DND-41 (cell line): ENCODE measurements at places on chromosomes 1 and 21.
A peak's percentile ranks its signal among the peaks of the same experiment; 100 is the strongest.

GRCh38 chr1:56557746-56558145 is 21.6 kb downstream of the PLPP3 start:
- DNase-seq, result no peak

DNA sequence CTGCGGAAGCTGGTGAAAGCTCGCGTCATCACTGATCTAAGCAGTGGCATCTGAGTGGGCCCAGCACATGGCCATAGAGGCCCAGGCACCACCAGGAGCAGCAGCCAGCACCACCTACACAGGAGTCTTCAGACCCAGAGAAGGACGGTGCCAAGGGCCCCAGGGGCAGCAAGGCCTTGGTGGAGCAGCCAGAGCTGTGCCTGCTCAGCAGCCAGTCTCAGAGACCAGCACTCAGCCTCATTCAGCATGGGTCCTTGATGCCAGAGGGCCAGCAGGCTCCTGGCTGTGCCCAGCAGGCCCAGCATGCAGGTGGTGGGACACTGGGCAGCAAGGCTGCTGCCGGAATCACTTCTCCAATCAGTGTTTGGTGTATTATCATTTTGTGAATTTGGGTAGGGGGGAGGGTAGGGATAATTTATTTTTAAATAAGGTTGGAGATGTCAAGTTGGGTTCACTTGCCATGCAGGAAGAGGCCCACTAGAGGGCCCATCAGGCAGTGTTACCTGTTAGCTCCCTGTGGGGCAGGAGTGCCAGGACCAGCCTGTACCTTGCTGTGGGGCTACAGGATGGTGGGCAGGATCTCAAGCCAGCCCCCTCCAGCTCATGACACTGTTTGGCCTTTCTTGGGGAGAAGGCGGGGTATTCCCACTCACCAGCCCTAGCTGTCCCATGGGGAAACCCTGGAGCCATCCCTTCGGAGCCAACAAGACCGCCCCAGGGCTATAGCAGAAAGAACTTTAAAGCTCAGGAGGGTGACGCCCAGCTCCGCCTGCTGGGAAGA is 3.2 kb upstream of the ARTN start:
- no peak for DNase-seq

- no peak for DNase-seq
Measured at GRCh38 chr1:184859381-184860105, 104.9 kb upstream of the EDEM3 start.

- DNase-seq, result no peak
Measured at GRCh38 chr1:150696162-150696561, 792 bp downstream of the GOLPH3L start.

- DNase-seq, result peak; percentile 70
Measured at GRCh38 chr1:181152892-181153633, 64.6 kb downstream of the IER5 start.

GRCh38 chr1:16068356-16069270 is 4.8 kb downstream of the FAM131C start:
- DNase-seq, result no peak
